ENCODE measurements at places on chromosomes 4 and X. TPM values are rescaled to one million over a fixed set of nuclear protein-coding genes. Genes with fewer than 3 reads are reported as not detected.

DNA sequence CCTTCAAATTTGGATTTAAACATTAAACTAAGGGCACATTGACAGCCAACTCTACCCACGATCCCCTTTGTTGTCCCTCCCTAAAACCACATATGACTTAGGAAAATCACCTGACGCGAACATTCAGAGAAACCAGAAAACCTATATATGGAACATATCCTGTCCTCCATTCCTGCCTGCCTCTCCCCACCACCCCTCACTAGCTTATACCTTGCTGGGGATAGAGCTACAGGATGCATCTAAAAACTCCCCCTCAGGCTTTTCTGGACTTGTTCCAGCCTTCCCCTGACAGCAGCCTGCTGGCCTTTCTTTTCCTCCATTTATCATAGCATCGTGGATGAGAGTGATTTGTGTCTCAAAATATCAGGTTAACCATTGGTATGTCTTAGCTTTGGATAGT lies 8.8 kb downstream of the STK26 start:
- DNase-seq, result no peak
- no peaks in the 10 kb centered on the region for H3K36me3 ChIP-seq
- H3K4me3 ChIP-seq, result no peak overlapping the region
- peaks cover 5% of the 10 kb centered on the region for H3K4me1 ChIP-seq
- H3K27ac ChIP-seq, result no peak overlapping the region
- no peaks in the 10 kb centered on the region for H3K27me3 ChIP-seq

RADX gene
- total RNA-seq, result not detected

ETDC gene
- not detected for total RNA-seq

DNA sequence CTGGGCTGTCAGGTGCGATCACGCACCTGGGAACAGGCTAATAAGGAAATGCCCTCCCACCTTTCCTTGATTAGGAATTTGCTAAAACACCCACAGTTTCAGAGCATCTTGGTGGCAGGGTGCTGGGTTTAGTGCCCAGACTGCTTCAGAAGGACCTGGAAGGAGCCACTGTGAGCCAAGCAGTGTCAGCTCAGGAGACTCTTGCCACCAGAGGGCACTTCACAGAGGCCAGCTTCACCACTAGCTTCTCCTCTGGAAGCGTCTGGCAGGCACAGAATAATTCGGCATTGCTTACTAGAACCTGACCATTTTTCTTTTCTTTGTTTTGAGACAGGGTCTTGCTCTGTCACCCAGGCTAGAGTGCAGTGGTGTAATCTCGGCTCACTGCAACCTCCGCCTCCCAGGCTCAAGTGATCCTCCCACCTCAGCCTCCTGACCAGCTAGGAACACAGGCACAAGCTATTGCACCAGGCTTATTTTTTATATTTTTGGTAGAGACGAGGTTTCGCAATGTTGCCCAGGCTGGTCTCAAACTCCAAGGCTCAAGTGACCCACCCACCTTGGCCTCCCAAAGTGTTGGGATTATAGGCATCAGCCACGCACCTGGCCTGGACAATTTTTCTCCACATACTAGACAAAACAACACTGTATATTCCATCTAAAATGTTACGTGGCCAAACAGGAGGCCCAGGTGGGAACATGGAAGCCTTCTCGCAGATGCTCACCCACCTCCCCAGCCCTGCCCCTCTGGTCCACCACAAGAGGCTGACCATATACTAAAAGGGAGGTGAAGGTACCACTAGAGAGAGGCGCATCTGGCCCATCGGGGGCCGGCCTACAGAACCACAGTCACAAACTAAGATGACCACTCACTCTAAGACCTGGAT lies 14.1 kb downstream of the NOP14 start:
- peaks cover 2% of the 10 kb centered on the region for H3K27me3 ChIP-seq
- peak; percentile 32 for DNase-seq
- no peak overlapping the region for H3K27ac ChIP-seq
- H3K4me3 ChIP-seq, result no peak overlapping the region
- peaks cover 66% of the 10 kb centered on the region for H3K36me3 ChIP-seq

IL13RA2 gene
- total RNA-seq, result 5.8 TPM

- H3K4me1 ChIP-seq, result peaks cover 36% of the 10 kb centered on the region
- H3K4me3 ChIP-seq, result peak within 1 kb of the TSS; percentile 95
- no peaks in the 10 kb centered on the region for H3K27me3 ChIP-seq
- H3K36me3 ChIP-seq, result peaks cover 10% of the 10 kb centered on the region
- peak; percentile 85 for DNase-seq
- peak within 1 kb of the TSS; percentile 98 for H3K27ac ChIP-seq
Measured at GRCh38 chr4:185203486-185204237, at the start of gene CFAP97. CFAP97 (minus strand) TSS chr4:185204000; CDS start chr4:185191196, 12,804 bp downstream.

GRCh38 chr4:60721685-60722084 lies 478.4 kb upstream of the ADGRL3 start:
- no peak overlapping the region for H3K4me3 ChIP-seq
- peak overlapping the region; percentile 75 for H3K27ac ChIP-seq
- DNase-seq, result no peak
- H3K36me3 ChIP-seq, result no peaks in the 10 kb centered on the region

- peak overlapping the region; percentile 89 for H3K27ac ChIP-seq
- H3K27me3 ChIP-seq, result peaks cover 5% of the 10 kb centered on the region
- H3K4me3 ChIP-seq, result no peak overlapping the region
- peaks cover 61% of the 10 kb centered on the region for H3K4me1 ChIP-seq
- DNase-seq, result no peak
Measured at GRCh38 chr4:84691800-84692199, 108.9 kb downstream of the CDS1 start.

SLC9A7 gene
- 48.7 TPM for total RNA-seq

GRCh38 chr4:41427931-41428600 lies 109.9 kb upstream of the LIMCH1 start:
- peaks cover 4% of the 10 kb centered on the region for H3K36me3 ChIP-seq
- no peak for DNase-seq
- H3K4me1 ChIP-seq, result peaks cover 92% of the 10 kb centered on the region
- H3K27ac ChIP-seq, result peak overlapping the region; percentile 50
